ENCODE measurements at places on chromosomes 2 and 18. TPM values are rescaled to one million over a fixed set of nuclear protein-coding genes. Genes with fewer than 3 reads are reported as not detected.

ARL4C gene
- total RNA-seq, result 0.26 TPM

FIGN gene
- total RNA-seq, result not detected

CAD gene
- 101 TPM for total RNA-seq

CXCR1 gene
- total RNA-seq, result not detected

PLGLB1 gene
- 2.2 TPM for total RNA-seq

FSIP2 gene
- total RNA-seq, result 0.48 TPM

KCTD1 gene
- total RNA-seq, result 10.3 TPM

TNFAIP6 gene
- total RNA-seq, result 1.3 TPM

SERPINB2 gene
- total RNA-seq, result 12.5 TPM

UGT1A8 gene
- not detected for total RNA-seq

ZNF532 gene
- 1.9 TPM for total RNA-seq

COBLL1 gene
- total RNA-seq, result 0.32 TPM

C2orf15 gene
- 1.1 TPM for total RNA-seq

TRAK2 gene
- 20.0 TPM for total RNA-seq

COL4A4 gene
- 3.4 TPM for total RNA-seq

PSTPIP2 gene
- total RNA-seq, result 21.2 TPM

DSG2 gene
- 30.5 TPM for total RNA-seq

AQP12B gene
- total RNA-seq, result not detected

POTEF gene
- total RNA-seq, result not detected

TNS1 gene
- total RNA-seq, result 0.80 TPM

LIMS2 gene
- 0.51 TPM for total RNA-seq

ARHGAP28 gene
- not detected for total RNA-seq

CFC1 gene
- total RNA-seq, result not detected

DPYSL5 gene
- total RNA-seq, result not detected

KLHL29 gene
- total RNA-seq, result 17.9 TPM

TMEM247 gene
- not detected for total RNA-seq

LRRC30 gene
- total RNA-seq, result not detected

PLB1 gene
- total RNA-seq, result 0.21 TPM

PSMA8 gene
- not detected for total RNA-seq

RIT2 gene
- total RNA-seq, result not detected

SERPINB3 gene
- total RNA-seq, result not detected

CSRNP3 gene
- total RNA-seq, result 0.21 TPM

DPP10 gene
- not detected for total RNA-seq

RTP5 gene
- not detected for total RNA-seq

FAM110C gene
- total RNA-seq, result not detected

UGT1A10 gene
- not detected for total RNA-seq

Data from GM12878 (cell line).